BJ (cell line): ENCODE measurements at places on chromosomes 16 and 17. TPM values are rescaled to one million over a fixed set of nuclear protein-coding genes. Genes with fewer than 3 reads are reported as not detected.

DNA sequence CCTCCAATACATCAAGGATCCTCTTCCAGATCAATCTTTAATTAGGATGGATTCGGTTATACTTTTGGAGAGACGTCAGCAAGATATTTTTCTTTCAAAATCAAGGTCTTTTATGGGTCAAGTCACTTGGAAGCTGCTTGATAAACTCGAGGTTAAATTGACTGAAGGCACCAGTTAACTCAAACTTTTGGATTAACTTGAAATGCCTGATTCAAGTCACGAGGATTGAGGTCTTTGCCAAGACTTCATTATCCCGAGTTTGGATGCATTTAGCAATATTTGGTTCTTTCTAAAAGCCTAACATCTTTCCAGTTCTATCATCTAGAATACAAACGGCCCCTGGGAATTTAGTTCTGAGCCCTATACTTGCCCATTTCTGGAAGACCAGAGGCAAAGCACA is 82.9 kb downstream of the MYH11 start:
- no peak for DNase-seq

DNA sequence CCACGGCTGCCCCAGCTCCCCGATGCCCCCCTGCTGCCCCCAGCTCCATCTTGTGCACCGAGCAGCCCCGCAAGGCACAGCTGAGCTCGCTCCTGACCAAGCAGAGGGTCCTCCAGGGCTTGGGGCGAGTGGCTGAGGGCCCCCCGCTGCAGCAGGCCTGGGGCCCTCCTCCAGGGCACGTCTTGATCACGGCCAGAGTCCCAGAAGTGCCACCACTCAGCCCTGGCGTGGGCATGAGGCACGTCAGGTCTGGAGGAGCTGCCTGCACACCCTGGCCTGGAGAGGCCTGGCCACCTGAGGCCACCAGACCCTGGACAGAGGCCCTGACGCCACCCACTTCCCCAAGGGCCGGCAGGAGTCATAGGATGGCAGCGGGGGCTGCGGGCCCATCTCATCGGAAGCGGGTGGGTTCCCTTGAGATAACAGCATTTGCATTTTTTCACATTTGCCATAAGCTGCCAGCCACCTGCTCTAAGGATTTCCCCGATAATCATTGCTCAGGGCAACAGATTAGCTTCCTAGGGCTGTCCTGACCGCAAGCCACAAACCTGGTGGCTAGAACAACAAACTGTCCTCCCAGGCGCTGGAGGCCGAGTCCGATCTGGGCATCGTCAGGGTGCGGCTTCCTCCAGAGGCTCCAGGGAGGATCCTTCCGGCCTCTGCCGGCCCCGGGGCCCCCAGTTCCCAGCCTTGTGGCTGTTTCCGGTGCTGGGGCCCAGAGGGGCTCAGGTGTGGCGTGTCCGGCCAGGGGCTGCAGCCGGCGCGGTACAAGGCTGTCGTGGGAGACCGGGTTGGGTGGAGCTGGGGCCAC is 23.9 kb upstream of the C1QTNF8 start:
- DNase-seq: no peak

DNA sequence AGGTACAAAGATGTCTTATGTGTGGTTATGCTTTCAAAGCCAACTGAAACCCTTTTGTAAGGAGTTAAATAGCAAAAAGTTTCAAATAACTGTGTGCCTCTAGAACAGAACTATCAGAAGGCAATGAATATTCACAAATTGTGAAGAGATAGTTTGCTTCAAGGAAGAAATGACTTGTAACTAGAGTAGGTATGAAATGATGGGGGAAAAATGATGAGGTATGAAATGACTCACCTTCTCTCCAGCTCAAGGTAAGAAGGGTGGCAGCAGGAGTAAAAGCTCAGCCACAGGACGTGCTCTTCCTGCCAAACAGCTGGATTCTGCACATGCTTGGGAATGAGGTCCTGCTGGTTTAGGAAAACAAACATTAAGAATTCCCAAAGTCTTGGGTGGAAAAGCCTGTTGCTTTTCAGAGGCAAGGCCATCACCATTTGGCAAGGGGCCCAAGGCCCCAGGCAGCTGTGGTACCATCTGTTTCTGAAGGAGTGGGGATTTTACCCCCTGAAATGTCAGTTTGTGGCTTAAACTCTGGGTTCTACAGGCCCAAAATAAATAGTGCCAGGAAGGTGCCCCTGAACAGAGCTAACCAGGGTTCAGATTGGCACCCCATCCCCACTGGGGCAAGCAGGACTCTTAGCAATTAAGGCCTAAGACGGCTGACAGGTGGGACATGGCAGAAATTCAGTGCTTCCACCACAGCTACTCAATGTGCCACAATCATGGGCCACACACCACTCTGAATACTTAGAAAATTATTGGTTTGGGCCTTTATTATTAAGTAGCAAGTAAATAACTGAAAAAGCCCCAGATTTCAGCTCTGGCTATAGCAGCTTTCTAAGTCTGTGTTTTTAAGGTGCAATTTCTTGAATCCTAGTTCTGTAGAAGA is 13.3 kb downstream of the HERPUD1 start:
- DNase-seq: no peak

DNA sequence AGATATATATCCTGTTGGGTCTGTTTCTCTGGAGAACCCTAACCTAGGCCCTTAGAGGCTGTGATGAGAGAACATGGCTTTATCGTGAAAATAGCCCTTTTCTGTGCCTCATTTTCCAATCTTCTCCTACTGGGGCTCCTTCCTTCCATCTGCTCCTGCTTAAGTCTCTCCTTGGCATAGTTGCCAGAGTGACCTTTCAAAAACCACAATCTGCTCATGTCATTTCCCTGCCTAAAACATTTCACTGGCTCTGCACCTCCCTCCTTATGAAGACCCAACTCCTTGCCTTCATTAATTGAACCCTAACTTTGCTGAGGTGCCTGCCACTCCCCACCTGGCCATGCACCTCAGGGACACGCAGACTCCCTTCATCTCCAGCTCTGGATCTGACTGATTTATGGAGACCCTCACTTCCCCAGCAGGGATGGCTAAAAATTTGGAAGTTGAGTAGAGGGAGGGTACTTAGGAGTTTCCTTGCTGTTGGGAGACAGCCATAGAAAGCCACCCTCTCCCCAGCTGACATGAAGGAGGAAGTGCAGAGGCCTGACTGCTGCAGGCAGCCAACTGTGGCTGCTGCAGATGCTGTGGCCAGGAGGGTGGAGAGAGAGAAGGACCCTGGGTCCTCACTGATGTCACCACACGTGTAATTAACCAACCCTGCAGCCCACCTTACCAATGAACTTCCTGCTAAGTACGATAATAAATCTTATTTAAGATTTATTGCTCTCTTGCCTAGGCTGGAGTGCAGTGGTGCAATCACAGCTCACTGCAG is 6.3 kb upstream of the GGA2 start:
- DNase-seq: no peak

- no peak for DNase-seq
Observed at GRCh38 chr17:6072611-6073010, 2.4 kb downstream of the WSCD1 start.

DNA sequence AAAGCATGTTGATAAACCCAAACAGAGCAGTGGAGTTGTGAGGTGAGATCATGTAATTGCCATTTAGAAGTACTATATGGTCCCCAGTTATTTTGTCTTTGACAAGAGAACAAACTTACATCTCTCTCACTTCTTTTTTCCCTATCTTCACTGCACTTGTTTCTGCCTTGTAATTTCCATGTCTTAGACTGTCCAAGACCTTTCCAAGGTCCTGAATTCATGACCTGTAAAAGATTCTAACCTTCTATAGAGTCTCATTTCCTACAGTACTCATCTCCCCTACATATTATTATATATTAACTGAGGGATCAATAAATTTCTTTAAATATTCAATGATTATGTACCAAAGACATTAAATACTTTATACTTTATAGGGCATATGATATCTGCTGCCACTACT is 295.3 kb upstream of the KIF2B start:
- DNase-seq: no peak

Gene ZKSCAN2
- 1.4 and 1.8 TPM in 2 replicates for polyA plus RNA-seq

DNA sequence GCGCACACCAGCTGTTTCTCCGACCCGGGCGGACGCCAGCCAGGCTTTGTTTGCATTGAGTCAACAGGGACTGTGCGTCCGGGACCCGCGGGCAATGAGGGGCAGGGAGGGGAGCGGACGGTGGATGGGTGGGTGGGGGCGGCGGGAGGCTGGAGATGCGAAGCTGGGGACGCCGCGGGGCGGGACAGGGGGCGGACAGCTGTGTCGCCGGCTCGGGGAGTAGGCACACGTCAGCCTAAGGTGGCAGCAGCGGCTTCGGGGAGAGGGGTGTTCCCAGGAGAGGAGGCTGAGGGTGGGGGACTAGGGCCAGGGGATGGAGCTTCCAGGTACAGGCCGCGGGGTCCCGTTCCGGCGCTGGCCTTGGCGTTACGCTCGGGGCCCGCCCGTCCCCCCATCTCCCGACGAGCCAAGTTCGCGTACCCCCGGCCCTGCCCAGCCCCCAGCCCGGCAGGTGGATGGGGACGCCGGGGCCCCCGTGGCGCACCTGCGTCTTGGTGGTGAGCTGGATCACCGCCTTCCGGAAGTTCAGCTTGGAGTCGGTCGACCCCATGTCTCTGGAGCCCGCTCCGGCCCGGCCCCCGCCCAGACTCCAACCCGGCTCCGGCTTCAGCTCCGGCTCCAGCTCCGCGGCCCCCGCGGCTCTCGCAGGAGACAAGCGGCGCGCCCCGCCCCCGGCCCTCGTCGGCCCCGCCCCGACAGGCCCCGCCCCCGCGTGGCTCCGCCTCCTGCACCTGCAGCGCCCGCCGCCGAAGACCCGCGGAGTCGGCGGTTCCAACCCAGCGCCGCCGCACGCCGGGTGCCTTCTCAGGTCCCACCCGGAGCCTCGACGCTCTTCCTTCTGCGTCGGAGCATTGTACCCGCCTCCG is at the start of gene HID1:
HID1 (minus strand) TSS at position 653 of the 866 bp plus-strand sequence; CDS start at position 550, 103 bp downstream.
- DNase-seq: no peak

Gene WNT9B
- not detected in 2 replicates for polyA plus RNA-seq

Gene DPEP2NB
- polyA plus RNA-seq: not detected in 2 replicates

- DNase-seq: no peak
Observed at GRCh38 chr17:48153691-48154358, 46.3 kb downstream of the SNX11 start.

Gene BCAR1
- polyA plus RNA-seq: 28.9 and 57.3 TPM in 2 replicates

GRCh38 chr16:85561248-85562092 is 51.7 kb upstream of the GSE1 start:
- DNase-seq: no peak

- DNase-seq: no peak
Observed at GRCh38 chr16:84673561-84673960, 25.2 kb downstream of the KLHL36 start.

DNA sequence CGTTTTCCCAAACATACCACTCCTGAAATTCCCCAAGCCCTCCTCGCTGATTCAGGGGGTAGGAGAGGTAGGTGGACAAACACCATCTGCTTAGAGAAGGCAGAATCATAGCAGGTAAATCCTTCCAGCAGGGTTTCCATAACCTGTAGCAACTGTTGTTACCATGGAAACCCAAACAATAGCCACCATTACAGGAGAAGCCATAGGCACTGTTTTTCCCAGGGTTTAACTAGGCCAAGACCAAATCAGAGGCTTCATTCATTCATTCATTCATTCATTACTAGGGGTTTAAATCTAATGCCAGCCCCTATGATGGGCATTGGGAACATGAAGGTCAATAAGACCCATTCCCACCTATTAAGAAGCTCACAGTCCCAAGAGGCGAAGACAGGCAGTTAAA is 25.5 kb upstream of the CIITA start:
- no peak for DNase-seq
